Activated CD4-positive, alpha-beta T cell treated with anti-CD3 and anti-CD28 coated beads, Interleukin-2, Interleukin-6, amounts not matched to agents 100 ng/mL and 50 ng/mL, durations not matched to agents 16 hours and 8 hours (primary cell): ENCODE measurements at places on chromosomes 3 and 15.

GRCh38 chr3:193997228-193998122, 138.5 kb upstream of the HES1 start:
- no peak for DNase-seq

- no peak for DNase-seq
Measured at GRCh38 chr3:143578810-143579435, 269.3 kb downstream of the SLC9A9 start.

- DNase-seq: no peak
Measured at GRCh38 chr3:192824313-192824712, 93.3 kb downstream of the MB21D2 start.

GRCh38 chr15:29556380-29556779, 265.9 kb downstream of the TJP1 start:
- no peak for DNase-seq

- no peak for DNase-seq
Measured at GRCh38 chr3:59514865-59515482, 465.1 kb upstream of the CFAP20DC start.

GRCh38 chr15:62449638-62450037, 284.6 kb upstream of the C2CD4B start:
- no peak for DNase-seq

DNA sequence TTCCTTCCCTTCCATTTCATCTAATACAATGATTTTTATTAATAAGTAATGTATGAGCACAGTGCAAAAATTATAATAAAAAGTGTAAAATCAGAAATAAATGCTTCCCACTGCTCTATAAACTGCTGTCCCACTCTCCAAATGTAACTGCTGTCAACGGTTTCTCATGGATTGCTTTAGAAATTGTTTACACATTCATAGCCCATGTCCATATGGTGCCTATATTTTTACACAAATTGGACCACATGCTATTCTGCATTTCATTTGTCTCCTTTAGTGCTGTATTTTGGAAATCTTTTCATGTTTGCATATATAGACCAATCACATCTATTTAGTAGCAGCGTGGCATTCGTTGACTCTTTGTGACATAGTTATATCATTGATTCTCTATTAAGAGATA, 164.7 kb upstream of the SLCO3A1 start:
- DNase-seq: no peak

DNA sequence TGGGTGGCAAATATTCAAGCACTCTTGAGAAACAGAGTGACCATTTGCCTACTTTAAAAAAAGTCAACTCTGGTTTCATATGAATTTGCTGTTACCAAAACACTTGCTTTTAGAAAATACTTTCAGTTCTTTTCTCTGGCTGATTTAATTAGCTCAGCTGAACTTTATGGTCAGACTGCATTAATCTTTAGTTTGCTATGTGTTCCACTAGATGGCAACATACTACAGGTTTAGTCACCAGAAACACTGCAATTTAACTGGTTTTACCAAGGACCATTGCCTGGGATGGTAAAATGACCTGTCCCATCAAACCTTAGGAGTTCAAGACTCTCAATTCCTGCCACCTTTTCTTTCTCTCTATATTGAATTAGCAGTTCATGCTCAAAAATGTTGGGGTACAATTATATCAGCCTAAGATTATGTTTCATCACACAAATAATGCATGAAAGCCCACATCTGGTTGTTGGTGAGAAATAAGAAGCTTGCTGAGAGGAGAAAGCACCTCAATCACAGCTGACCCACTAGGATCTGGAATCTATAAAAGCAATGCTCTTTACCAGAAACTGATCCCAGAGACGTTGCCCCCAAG, 14.2 kb downstream of the EIF4E3 start:
- peak; percentile 57 for DNase-seq

DNA sequence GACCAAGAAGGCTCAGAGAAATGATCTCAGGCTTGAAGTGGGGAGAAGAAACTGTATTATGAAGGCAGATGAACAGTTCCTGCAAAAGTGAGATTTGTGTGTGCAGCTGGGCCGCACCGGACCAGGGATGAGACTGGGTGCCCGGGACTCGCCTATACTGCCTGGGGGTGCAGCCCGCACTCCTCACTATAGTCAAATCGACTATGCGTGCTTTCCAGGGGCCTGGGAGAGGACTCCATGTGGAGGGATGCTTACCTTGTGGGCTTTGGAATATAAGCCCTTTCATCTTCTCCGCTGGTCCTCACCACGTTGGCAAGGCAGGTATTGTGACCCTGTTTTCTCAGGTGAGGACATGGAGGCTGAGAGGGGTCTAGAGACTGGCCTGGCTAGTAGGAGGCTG, 32.9 kb upstream of the APOD start:
- no peak for DNase-seq

DNA sequence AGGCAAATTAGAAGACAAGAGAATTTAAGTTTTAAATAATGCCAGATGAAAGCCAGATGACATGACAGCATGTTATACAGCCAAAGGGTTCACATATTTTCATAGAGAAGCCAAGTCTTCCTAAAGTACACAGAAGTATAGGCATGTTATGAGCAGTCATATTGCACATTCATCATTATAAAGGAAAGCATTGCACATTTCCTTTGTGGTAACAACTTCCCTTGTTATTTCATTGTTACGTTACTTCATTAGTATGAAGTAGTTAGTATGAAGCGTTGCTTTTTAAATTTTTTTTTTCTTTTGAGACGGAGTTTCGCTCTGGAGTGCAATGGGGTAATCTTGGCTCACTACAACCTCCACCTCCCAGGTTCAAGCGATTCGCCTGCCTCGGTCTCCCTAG, 4.6 kb upstream of the ABCC5 start:
- no peak for DNase-seq

- DNase-seq: peak; percentile 54
Measured at GRCh38 chr3:113532698-113533533, 561 bp downstream of the SIDT1 start.

DNA sequence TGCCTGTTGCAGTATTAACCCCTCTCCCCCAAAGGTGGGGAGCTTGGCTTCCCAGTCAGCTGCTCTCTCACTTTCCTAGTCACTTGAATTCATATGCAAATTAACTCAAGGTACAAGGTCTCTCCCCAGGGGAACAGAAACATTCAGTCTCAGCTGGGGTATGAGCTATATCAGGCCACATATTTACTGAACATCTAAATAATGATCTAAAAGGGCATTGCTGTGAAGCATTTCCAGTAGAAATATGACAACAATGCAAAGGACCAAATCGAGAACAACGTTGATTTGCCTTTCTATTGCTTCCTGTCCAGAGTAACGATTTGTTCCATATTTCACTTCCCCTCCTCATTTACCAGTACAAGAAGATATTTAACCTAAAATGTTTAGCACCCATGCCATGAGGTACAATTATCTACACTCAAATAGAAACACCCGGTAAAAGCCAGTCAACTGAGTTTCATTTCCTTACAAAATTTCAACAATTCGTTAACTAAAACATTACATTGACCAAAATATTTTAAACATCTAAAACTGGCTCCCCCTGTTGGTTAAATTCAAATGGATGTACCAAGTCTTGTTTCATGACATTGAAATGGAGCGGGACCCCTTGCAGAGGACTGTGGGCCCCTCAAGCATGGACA, 36.5 kb upstream of the KLHL6 start:
- DNase-seq: peak; percentile 48

- DNase-seq: no peak
Measured at GRCh38 chr15:74053517-74053916, 28.8 kb downstream of the GOLGA6A start.

DNA sequence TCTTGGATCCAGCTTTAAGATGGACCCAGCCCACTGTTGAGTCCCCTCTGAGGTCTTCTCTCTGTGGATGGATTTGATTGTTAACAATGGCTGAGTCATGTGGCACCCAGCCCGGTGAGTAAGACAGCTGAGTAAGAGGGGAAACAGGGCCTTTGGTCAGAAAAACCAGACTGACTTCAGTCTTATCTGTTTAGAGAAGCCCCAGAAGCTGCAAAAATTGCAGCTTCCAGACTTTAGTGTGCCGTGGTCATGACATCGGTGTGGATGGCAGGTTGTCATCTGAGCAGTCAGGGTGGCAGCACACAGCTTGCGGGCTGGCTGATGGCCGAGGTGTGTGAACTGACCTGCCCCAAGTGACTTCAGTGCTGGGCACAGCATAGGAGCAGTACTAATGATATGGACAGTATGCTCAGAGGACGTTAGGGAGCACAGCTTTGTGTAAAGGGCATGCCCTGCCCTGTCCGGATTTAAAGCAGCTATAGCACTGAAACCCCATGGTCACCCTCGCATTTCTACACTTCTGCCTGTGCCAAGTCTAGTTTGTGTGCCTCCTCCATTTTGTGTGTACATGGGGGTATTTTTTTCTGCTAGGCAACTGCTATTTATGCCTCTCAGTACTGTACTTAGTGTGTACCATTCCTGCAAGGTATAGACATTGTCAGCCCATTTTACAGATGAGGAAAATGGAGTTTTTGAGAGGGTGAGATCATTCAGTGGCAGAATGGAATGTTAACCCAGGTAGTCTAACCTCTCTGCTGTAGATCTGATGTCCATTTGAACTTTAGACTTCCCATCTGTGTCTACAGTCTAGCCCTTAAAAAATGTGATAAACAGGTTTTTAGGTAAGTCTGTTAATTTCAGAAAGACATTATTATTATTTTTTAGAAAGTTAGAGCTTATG, 44.4 kb downstream of the FLNB start:
- DNase-seq: peak; percentile 70

DNA sequence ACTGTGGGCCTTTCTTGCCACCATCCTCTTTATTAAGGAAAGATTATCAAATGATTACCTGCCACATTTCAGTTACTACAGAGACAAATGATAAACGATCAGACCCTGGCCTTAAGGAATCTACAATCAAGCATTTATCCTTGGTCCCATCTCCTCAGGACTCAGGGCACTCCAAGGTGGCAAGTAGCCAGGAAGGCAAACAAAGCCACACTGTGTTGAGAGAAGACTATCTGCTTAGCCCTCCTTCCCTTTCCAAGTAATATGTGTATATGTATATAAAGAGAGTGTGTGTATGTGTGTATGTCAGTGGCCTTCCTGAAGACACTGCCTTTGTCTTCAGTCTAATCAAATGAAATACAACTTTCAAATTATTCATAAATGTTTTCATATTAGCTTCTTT, 490.1 kb upstream of the ATP11B start:
- no peak for DNase-seq

GRCh38 chr15:49901321-49901720, 217.7 kb downstream of the ATP8B4 start:
- no peak for DNase-seq

DNA sequence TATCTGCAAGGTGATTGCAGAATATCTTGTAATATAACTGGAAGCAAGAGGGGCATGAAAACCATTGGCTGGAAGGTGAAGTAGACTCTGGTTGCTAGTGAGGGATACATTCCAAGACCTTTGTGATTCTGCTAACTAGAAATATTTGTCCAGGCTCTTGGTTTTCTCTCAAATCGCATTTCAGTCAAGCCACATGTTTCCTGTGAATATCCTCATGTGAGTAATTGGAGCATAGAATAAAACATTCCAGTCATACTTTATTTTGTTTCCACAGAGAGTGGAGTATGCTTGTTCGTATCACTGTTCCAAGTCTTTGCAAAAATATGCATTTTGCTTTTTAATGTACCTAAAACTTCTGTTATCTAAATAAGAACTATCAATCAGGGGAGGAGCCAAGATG, 850.0 kb downstream of the EPHA3 start:
- DNase-seq: no peak

DNA sequence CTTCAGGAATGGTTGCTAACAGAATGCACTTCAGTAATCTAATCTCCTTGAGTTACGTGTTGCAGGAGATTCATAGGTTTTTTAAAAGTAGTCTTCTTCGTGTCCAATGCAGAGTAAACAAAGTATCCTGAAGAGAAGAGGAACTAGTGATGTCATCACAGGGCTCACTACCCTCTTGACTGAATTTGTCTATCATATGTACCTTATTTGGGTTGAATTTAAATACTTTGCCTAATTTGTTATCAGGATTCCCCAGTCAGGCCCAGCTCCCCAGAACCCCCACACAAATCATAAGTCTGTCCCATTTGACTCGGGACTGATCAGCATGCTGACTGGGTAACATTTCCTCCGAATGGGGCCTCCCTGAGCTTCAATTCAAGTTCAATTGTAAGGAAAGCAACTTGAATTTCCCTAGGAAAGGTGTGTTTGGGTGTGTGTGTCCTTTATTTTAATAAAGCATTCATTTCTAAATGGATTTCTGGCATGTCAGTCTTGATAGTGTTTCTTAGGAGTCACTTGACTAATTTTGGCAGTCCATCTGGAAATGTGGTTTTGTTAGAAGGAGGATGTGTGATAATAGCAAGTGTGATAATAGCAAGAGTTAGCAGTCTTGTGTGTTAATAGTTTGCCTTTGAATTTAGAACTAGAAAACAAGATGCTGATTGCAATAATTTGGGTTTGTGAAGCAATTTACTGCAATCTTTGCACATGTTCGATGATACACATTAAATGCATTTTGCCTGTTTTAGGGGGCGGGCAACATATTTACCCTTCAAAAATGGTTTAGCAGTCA, 21.9 kb downstream of the OXNAD1 start:
- no peak for DNase-seq

DNA sequence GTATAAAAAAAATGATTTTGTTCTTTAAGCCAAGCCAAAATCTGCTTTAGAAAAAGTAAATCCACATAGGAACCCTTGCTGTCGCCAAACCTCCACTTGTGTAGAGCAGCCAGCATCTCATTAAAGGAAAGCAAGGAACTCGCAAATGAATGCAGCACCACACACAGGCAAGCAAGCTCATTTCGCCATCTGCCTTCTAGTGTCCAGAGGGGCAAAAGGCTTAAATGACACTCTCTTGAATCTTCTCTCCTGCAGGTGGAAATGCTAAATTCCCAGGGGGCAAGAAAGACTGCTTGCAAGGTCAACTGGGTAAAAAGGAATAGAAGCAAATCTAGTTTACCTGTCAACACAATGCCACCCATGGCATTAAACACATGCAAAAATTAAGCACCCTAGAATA, 2.4 kb downstream of the MB21D2 start:
- peak; percentile 46 for DNase-seq

DNA sequence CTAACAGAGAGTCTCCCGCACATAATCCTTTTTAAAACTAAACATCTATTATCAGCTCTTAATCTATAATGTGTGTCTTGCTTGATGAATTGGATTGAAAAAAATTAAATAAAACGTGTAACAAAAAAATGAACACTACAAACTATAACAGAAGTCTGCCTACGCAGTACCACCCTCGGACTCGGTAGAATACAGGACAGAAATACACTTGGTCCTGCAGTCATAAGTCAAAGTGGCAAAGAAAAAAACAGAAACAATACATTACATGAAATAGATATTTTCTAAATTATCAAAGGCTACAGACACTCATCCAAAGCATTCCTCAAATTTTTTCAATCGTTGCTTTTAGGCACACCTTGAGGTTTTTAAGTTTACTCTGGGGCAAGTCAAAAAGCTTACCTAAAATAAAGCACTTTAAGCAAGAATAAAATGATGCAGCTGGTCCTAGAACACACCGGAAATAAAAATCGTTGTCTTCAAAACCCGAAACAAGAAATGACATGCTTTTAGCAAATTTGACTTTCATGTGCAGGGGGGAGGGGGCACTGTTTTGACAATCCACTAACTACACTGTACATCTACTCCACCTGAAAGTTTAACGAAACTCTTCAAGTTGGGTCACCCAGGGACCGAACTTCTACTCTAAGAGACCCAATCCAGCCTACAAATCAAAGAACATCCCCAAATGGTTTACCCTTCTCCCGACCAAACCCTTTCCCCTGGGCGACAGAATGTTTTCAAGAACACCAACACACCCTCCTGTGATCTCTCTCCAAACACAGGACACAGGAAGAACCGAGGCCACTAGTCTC, 1.3 kb downstream of the ADAM10 start:
- DNase-seq: peak; percentile 71

GRCh38 chr3:170128977-170129431, 52.5 kb downstream of the PHC3 start:
- peak; percentile 26 for DNase-seq

- no peak for DNase-seq
Measured at GRCh38 chr3:69823743-69824142, 84.5 kb downstream of the MITF start.
